Bone marrow (tissue), 2 donors: ENCODE measurements at places on chromosomes 16 and 17.
A peak's percentile ranks its signal among the peaks of the same experiment; 100 is the strongest.

GRCh38 chr17:63476854-63477479 is at the start of gene ACE:
ACE (plus strand) TSS chr17:63477061; CDS start chr17:63477095, 34 bp downstream.
- no peak for DNase-seq

DNA sequence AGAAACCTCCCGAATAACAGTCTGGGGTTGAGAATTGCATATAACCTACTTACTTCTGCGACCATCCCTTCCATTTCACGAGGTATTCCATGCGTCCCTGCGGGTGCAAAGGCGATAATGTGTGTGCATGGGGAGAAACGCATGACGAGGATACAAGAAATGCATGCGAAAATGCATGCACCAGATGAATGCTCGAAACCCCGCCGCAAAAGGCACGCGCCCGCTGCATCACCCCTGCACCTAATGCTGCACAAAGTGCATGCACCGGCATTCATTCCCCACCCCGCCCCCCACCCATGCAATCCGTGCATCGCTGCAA is 474 bp downstream of the CBX8 start:
- no peak for DNase-seq

- DNase-seq: no peak
Observed at GRCh38 chr17:74368341-74369081, 1.2 kb downstream of the GPR142 start.

DNA sequence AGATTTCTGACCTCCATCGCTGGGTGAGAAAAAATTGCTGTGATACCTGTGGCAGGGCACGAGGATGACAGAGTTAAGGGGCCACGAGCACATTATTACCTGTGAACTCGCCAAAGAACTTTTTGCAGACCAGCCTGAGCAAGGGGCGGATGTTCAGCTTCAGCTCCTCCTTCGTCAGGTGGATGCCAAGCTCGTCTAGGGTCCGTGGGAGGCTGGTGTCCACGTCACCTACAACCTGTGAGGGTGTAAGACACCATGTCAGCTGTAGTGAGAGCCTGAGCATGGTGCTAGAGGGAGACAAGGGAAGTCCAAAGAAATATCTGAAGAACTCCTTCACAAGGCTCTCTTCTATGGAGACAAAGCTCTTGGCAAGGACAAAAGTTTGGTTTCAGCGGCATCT is 17.1 kb downstream of the HIGD1B start:
- DNase-seq: no peak

- DNase-seq: peak; percentile 16
Observed at GRCh38 chr17:78745407-78746088, 36.5 kb downstream of the CYTH1 start.

GRCh38 chr17:57341611-57342540 is 85.6 kb downstream of the MSI2 start:
- no peak for DNase-seq

- no peak for DNase-seq
Observed at GRCh38 chr16:79151-80054, 1.4 kb downstream of the MPG start.

DNA sequence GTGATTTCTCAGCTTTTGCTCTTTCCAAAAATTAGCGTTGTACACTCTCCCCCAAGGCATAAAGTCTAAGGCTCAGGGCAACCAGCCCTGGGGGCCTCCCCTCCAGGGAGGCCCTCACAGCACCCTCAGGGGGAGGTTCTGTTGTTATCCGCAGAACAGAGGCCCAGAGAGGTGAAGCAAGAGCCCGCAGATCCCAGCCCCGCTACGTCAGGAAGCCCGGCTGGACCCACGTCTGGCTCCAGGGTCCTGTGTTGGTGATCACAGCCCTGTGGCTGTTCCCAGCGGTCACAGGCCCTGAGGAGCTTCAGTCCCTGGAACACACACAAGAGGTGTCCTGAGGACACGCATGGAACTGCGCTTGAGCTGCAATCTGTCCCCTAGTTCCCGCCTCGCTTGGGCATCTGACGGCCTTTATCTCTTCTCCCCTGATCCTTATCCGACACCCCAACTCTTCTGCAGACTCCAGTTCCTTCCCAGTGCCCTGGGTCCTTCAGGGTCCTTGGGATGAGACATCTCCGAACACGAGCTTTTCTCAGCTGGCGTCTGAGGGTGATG is 1.1 kb upstream of the ZG16B start:
- no peak for DNase-seq

DNA sequence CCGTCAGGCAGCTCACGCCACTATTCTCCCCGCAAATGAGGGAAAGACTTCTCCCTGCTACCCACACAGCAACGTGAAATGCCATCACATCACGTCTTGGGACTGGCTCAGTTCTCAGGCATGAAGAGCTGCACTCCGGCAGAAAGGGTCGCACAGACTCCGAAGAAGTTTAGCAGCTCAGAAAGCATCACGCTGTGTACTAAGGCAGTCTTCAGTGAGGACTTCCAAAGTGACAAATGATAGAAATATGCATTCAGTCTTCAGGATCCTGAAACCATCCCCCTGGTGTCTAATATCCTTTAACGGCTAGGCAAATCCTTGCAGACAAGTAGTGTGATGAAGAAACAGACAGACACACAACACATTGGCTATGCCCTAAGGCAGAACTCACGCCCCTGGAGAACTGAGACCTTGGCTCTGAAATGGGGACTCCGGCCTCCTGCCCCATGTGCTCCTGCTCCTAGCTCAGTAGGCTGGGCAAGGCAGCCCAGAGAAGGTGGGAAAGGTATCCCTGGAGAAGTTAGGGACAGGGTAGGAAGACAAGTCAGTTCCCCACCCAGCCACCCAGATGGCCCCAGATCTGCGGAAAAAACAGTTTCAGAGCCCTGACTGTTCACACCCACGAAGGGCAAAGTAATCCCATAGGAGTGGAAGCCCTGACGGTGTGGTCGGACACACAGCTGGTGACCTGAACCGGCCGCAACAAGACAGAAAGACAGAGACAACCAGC is 1.6 kb downstream of the XYLT1 start:
- no peak for DNase-seq

DNA sequence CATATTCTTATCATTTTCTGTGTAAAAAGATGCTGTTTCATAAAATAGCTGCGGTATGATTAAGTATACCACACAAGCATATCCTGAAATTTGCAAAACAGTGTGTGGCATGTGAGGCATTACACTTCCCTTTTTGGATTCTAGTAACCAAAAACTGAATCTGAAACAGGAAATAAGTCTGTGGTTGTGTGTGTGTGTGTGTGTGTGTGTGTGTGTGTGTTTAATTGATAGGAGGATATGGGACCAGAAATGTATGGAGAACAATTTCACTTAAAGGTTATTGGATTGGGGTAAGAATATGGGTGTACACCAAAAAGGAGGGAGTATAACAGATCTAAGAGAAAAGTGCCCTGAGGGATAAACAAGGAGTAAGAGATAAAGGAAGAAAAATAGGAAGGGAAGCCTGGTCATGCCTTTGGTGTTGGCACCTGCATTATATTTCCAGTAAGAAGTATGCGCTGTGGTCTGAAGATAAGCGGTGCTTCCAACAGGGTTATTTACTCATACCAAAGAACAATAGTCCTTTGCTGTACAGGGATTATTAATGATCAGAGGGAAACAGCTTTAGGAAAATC is 4.0 kb downstream of the LYRM1 start:
- peak; percentile 90 for DNase-seq

DNA sequence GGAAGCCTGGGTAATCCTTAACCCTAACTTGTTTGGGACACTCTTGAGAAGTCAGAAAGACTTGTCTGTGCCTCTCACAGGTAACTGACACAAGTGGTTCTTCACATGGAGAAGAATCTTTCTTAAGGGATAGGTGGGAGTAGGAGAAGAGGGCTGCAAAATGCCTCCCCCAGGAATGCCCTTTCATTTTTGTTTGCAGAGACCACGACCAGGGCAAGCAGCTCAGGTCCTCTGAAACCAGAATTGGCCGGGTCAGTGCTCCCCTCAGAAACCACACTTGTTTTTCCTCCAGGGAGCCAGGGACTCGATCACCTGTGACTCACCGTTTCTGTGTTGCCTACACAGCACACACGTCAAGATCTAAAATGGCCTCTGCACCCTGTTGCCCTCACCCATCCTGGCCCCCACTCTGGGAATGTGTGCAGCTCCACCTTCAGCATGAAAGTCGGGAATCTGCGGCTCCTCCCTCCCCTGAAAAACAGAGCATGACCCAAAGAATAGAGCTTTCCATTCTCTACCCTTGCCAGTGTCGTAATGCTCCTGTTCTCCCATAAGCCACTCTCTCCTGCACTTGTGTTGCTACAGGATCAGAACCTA is 36.1 kb downstream of the HNF1B start:
- DNase-seq: no peak

DNA sequence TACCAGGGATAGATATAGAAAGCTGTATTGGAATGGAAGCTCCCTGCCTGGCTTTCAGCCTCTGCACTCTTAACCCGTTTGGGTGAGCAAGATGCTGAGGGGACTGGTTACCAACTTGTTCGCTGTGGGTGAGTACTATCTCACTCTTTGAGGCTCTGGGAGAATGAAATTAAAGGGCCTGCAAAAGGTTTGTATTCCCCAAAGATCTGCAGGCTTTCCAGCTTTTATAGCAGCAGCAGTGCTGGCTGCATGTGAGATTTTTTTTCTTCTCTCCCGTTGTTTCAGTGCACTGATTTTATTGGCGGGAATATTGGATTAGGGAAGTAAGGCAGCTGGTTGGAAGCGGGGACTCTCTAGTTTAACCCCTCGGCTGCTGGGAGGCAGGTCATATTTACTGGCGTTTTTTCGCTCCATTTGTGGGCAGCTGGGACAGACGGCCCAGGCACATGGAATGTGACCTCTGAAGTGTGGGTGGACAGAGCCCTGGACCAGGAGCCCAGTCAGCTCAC is 30.9 kb downstream of the C17orf75 start:
- no peak for DNase-seq

- no peak for DNase-seq
Observed at GRCh38 chr17:80008848-80009247, 26.8 kb downstream of the TBC1D16 start.

DNA sequence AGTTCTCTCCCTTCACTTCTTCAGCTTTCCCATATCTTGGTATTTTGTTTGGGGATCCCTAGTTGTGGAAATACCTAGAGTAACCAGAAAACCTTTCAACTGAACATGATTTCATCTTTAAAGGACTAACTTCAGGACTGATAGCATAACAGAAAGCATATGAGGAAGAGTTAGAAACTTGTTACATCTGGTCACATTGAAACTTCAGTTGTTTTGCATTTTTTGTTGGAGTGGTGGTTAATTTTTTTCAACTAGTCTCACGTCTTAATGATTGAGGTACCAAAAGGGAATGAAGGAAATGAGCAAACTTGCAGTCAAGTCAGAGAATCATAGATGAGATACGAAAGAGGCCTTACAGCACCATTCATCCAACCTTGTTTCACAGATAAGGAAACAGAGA is 49.6 kb downstream of the TANGO6 start:
- DNase-seq: no peak

GRCh38 chr16:1327619-1327947 is 5.9 kb upstream of the BAIAP3 start:
- DNase-seq: no peak

DNA sequence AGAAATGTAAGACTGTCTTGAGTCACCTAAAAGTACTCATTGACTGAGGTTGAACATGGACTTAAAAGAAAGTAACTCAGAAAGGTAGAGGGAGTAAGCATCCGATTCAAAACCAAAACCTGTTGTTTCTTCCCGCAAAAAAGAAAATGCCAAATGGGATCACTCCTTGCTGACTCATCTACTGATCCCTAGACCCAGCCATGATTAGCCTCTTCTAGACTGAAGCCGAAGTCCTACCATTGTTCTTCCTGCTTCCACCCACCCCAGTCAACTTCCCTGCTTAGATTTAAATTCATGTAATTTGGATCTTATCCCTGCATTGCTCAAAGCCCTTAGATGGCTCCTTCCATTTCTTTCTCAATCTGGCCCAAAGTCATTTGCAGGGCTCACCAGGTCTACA is 760.5 kb upstream of the SOX9 start:
- DNase-seq: no peak

DNA sequence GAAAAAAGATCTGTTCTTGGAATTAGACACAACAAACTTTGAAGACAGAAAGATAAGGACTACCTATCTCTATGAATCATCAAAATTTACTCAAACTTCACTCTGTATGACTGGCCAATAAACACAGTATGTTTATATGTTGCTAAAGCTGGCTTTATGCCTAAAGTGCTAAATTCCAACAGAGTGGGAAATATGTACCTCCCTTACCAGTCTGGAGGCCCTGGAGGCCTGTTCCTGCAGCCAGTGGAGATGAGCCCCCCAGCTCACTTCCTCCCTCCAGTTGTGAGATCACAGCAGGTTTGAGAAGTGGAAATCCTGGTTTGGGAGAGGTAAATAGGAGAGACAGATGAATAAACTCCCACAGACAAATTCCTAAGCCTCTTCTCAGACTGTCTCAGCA is 9.0 kb downstream of the ZNF23 start:
- no peak for DNase-seq

GRCh38 chr16:11675561-11676511 is 7.6 kb downstream of the SNN start:
- DNase-seq: no peak

DNA sequence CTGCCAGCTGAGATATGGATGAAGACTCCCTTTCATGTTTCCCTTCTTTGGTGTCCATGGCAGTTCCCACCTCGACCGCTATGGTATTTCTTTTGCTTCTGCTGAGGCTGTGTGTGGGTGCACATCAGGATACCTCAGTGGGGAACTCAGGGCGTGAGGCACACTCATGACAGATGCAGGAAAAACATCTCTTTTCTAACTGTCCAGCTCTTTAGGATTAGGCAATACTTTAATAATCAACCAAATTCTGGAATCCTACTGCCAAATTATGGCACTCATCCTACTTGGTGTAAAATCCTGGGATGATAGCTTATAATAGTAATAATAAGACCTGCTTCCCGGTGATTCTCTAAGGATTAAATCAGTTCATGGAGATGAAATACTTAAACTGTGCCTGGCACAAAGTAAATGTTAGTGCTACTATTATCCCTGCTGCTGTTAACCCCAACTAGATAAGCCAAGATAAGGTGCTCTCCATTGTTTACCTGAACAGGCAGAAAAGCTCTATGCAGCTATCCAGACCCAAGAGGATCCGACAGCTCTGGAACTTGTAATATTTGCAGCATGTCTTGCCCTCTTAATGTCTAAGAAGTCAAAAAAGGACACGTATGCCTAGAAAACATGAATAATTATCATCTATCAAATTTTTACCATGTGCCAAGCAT is 543.3 kb downstream of the WWOX start:
- no peak for DNase-seq

DNA sequence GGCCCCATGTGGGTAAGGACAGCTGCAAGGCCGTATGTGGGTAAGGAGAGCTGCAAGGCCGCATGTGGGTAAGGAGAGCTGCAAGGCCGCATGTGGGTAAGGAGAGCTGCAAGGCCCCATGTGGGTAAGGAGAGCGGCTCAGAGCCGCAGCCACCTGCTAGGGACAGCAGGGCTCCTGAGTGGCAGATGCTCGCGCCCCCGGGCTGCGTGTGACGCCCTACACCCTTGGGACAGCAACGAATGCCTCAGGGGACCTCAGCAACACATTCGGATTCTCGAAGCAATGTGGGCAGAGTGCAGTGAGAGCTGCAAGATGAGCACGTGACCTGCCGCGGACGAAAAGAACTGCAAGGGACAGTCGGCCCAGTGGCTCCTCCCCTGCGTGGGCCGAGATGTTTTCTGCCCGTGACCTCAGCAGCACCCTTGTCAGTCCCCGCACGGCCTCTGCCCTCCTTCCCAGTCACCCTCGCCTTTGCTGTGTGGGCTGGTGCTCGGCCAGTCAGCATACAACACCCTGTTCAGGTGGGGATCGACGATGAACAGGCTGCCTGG is 9.6 kb upstream of the SLC38A8 start:
- DNase-seq: no peak

- DNase-seq: no peak
Observed at GRCh38 chr17:957856-958421, 21.6 kb downstream of the NXN start.

- DNase-seq: no peak
Observed at GRCh38 chr16:67934306-67935100, 2.1 kb downstream of the PSMB10 start.

- DNase-seq: no peak
Observed at GRCh38 chr16:988471-989353, 7.1 kb downstream of the SOX8 start.
